Left renal cortex interstitium (tissue), 4 donors: ENCODE measurements at places on chromosomes 11 and 22. TPM values are rescaled to one million over a fixed set of nuclear protein-coding genes. Genes with fewer than 3 reads are reported as not detected.

SYCE3 gene
- polyA plus RNA-seq, result not detected

GRCh38 chr11:11946180-11946579 lies 62.2 kb downstream of the DKK3 start:
- DNase-seq, result no peak

NLRP10 gene
- not detected for polyA plus RNA-seq

GRCh38 chr11:83681031-83681781 lies 395.0 kb upstream of the CCDC90B start:
- peak; percentile 11 for DNase-seq

DNA sequence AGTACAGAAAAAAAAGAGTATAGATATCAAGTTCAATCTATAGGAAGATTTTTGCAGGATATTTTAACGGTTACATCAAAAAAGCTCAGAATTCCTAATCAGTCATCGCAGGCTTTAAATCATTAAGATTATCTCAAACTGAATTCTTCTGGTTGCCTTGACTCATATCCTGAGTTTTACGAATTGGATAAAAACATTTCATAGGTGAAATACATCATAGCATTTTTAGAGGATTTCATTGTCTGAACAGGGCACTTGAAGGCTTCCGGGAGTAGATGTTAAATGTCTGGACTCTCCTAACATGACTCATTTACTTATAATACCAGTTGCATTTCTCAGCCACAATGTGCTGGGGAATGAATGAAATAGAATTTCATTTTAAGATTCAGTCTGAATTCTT lies 2216.6 kb upstream of the RAG2 start:
- no peak for DNase-seq

OR10D3 gene
- not detected for polyA plus RNA-seq

DNA sequence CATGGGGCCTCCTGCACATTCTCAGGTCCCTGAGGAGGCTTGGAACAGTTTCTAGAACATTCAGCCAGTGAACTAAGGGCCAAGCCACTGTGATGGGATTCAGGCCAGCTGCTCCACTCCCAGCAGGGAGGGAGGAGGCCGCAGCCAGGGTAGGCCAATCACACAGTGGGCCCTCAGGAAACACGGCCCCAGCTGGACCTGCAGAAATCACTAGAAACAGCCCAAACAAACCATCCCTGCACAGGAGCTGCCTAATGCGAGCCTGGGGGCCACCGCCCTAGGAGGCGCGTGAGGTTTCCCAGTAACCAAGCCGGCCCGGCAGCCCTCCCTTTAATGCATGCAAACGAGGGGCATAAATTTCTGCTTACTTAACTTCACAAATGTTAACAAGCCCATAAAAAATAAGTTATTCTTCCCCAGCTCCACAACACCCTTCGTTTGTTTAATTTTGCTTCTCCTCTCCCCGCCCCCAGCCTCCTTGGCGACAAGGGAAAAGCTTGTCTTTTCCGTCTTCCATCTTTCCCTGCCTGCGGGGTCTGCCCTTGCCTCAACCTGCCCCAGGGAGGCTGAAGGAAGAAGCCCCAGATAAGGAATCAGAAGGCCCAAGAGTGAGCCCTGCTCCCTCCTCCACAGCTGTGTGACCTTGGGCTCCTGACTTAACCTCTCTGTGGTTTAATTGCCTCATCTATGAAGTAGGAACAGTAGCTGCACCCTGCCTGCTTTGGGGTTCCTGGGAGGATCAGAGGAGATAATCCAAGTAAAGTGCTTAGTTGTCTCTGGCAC lies 25.7 kb downstream of the ELFN2 start:
- peak; percentile 31 for DNase-seq

OR6T1 gene
- polyA plus RNA-seq, result not detected

OR51B5 gene
- polyA plus RNA-seq, result 0.64 TPM

RBMXL2 gene
- polyA plus RNA-seq, result 0.19 TPM

GRCh38 chr11:83349296-83349695 lies 63.1 kb upstream of the CCDC90B start:
- peak; percentile 3 for DNase-seq

DNA sequence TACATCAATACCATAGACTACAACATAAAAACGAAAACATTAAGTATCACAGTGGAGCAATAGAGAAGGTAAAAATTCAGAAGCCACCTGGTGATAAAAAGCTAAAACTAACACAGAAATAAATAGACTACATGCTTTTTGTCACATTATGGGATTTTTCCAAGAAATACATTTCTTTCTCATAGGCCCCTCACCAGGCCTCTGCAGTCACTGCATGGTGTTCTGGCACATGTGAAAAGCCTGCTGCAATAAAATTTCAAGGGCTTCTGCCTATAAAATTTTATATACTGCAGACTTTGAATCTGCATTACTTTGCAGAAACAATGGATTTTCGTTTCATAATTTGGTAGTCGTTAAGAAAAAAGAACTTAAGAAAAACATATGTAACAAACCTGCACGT lies 655.5 kb downstream of the CNTN5 start:
- DNase-seq, result no peak

DDI1 gene
- not detected for polyA plus RNA-seq

GRCh38 chr22:47219789-47220188 lies 457.3 kb downstream of the TBC1D22A start:
- DNase-seq, result no peak

ZNRF3 gene
- 31.7 TPM for polyA plus RNA-seq

CD248 gene
- 64.4 TPM for polyA plus RNA-seq

DNA sequence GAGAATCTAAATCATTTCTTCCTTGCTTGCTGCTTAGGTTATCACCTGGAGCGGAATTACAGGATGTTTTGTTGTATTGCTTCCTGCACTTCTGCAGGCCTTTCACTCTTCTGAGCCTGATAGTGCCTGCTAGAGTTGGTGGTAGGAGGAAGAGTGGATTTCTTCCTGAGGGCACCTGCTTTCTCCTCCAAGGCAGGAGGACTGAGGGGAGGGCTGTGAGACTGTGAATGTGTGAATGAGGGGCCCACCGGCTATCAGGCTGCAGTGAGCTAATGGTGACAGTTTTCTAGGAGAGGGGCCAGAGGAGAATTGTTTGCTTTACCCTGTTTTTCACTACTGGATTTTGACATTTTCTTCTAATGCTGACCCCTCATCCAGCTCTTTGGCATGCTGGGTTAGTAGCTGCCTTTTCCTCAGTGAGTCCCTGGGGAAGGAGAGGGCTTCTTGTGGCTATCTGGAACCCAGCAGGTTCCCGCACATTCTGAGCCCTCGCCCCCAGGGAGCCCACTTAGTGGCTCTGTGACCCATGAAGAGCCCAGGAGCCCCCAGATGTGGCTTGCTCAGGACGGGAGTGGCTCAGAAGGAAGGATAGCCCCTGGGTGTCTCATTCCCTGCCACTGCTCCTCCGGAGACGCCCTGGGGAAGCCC lies 39.1 kb downstream of the DIXDC1 start:
- DNase-seq, result no peak

DNA sequence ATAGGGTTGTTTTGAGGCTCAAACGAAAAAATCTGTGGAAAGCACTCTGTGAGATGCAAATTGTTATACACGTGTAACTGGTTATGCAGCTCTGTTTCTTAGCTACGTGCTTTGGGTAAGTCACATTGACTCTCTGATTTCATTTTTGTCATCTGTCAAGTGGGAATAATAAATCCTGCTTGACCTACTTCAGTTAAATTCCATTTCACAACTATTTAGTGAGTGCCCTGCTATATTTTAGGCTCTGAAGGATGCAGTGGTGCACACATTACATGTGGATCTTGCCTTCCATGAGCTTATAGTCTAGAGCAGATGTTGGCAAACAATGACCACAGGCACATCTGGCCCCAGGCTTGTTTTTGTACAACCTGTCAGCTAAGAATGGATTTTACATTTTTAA lies 133.6 kb upstream of the PLET1 start:
- DNase-seq, result no peak

GRCh38 chr22:30246814-30247376 lies 336 bp upstream of the LIF start:
- DNase-seq, result no peak

DNA sequence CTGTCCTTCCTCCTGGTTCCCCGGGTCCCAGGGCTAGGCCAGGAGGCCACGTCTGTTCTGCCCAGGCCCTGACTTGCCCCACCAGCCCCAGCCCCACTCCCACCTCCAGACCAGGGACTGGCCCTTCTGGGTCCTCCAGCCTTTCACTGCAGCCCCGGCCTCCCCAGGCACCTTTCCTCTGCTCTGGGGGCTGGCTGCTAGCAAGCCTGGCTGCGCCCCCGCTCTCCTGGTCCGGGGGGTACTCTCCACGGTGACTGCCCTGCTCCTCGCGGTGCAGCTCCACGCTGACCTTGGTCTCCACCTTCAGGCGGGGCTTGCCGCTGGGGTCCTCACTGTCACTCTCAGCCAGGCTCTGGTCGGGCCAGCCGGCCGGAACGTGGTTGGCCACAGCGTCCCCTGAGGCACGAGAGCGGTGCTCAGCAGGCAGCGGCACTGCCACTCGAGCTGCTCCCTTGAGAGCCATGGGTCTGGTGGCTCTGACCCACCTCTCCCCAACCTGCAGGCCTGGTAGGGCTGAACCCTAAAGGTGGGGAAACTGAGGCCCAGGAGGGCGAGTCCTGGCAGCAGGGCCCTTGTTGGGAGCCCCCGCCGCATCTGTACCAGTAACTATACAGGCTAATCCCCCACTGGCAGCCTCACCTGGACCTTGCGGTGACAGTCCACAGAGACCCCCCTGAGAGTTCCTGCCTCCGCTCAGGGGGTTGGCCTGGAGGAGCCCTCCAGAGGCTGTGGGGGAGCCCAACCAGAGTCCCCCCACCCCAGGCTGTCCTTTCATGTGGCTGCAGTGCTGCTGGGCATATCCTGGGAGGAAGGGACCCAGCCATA lies 29.0 kb downstream of the TRMU start:
- no peak for DNase-seq

DNA sequence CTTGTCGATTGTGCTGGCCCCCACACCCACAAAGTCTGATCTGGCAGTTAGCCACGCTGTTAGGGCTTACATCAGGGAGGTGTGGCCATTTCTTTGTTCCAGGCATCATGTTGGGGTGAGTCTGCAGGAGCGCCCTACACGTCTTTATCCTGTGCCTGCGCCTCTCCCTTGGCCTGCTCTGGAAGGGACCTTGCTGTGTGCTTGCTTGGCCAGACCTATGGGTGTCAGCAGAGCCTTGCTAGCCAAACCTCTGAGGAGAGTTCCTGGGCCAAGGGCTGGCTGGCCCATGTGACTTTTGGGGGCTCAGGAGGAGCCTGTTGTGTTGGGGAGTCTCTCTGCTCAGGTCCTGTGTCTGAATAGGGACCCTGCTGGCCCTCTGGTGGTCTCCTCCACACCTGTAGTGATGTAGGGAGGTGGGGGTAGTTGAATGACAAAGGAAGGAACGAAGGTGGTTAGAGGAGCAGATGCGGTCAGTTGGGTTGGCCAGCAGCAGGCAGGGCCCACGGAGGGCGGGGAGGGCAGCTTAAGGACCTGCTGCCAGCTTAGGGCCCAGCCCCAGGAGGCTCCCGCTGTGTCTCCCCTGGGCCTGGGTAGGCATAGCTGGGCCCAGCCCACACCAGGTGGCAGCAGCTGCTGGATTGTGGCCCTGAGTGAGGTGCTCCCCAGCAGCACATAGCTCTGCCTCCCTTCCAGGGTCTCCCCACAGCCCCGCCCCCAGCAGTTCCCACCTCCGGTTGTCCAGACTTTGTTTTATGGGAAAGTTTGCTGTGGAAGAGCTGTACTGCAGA lies 7.9 kb downstream of the PPIL2 start:
- DNase-seq, result no peak

DNA sequence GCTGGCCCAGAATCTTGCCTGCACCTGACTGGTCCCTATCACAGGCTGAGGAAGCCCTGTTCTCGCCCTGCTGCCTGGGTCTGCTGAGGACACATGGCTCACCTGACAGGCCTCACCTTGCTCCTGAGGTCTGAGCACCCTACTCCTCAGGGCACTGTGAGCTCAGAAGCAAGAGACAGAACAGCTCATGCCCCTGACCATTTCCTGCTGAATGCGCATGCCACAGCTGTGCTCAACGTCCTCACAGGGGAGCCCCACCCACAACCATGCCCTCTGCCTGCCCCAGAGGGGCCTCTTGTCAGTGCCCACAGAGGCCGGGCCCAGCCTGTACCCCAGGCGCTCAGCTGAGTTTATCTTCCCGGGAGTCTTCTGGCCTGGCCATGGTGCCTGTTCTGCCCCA lies 2.8 kb upstream of the TSPO start:
- no peak for DNase-seq

DNA sequence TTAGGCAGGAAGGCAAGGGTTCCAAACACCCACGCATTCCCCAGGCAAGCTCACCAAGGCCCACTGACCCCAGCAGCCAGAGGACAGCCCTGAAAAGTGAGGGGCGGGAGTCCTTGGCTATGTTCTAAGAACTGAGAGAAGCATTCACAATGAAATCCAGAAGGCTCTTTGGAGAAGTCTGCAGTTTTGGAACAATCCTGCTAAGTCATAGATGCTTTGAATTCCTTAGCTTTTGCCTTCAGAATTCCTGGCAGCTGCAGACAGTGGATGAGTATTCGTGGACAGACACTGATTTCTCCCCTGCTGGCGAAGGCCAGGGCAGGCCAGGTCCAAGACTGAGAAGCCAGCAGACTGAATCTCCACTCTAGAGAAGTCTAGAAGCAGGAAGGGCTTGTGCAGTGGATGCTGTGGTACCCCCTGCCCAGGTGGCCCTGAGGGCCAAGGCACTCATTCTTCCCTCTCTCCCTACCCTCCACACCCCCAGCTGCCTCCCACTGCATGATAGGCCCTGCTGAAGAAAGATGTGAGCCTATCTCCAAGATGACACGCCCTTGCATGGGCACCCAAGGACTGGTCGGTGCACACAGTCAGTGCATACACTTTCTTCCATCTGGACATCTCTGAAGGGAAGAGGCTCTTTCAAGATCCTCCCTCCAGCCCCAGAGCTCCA lies 133.2 kb upstream of the TEAD1 start:
- no peak for DNase-seq

GRCh38 chr22:35785181-35785923 lies 67.7 kb downstream of the APOL5 start:
- DNase-seq, result no peak

CEND1 gene
- 1.1 TPM for polyA plus RNA-seq

WT1 gene
- 211 TPM for polyA plus RNA-seq

DNA sequence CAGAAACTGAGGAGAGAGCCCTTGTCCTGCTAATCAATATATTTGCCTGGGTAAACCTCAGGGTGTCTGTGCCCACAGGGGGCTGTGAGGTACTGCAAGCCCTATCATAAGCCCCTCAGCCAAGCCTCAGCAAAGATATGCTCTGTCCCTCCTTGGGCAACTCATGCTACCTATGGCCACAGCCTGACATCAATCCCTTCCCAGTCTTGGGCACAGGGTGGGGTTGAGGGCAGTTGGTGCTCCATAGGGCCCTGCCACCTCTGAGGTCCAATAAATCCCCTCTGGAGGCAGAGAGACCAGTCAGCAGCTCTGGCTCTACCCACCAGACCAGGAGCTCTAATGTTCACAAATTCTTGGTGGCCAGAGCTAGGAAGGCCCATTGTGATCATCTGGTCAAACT lies 23.8 kb downstream of the TPBGL start:
- no peak for DNase-seq

DDX10 gene
- 85.2 TPM for polyA plus RNA-seq

- no peak for DNase-seq
Observed at GRCh38 chr11:3030289-3031070, 26.7 kb downstream of the CARS1 start.
